Stimulated activated naive CD4-positive, alpha-beta T cell treated with Interleukin-2 at 50 U/mL for 16 hours (primary cell): ENCODE measurements at places on chromosomes 11 and 22.

DNA sequence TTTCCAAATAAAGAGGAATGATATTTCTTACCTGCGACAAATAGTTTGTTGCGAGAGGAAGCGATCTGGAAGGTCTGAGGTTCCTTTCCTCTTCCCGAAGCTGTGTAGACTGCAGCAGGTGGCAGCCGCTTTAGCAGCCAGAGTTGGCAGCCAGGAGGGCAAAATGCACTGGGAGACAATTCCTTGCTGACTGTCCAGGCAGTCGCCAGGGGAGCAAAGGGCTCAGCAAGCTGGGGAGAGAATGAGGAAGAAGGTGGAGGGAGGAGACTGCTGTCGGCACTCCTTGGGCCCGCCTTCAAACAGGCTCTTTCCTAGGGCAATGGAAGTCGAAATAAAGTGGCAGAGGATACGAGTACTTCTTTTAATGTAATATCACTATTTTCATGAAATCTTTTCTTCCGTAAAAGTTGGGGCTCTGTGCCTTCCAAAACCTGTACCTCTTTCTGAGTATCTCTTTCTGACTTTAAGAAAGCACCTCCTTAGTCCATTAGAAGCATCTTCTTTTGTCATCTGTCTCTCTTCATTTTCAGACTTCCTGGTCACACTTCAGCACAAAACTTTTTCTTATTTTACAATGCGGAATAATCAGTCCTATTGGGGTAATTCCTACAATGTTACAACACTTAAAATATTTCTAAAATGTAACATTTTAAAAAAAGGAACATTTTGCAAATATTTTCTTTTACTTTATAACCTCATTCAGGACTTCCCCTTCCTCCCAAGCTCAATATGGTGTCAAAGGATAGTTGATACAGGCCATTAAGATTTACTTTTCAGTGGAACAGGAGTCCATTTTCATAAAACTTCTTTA lies at the start of gene IL18:
IL18 (minus strand) TSS at position 220 of the 811 bp plus-strand sequence. CDS start 9,041 bp downstream, outside the sequence.
- DNase-seq = no peak

DNA sequence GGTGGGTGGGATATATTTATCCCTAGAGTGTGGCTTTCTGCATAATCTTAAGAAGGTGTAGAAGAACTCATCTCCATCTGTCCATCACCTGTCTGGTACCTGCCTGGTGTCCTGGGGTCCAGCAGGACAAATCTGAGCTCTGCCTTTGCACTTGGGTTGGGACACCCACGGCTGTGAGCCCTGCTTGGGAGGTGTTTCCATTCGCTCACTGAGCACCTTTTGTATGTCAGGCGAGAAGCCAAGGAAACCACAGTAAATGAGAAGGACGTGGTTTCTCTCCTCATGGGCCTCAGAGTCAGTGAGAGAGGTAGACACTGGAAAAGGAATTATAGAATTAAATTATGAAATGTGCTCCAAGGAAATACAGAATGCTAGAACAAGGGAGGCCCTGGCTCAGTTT lies 555.9 kb downstream of the MIAT start:
- no peak for DNase-seq

DNA sequence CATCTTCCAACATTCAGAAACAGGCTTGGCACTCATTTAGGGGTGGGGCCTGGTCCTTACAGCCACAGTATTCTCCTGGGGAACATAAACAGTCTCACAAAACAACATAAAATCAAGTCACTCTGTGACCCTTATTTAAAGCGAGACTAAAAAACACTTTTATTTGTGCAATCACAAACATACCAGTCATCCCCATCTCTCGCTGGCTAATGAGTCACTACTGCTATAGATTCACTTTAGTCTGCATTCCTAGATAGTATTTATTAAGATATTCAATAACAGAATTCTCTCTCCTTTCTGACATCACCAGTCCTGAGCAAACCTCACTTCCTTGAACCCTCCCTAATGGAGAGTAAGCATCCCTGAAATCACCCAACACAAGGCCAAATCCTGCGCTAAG lies 68.0 kb downstream of the ZBTB44 start:
- no peak for DNase-seq

DNA sequence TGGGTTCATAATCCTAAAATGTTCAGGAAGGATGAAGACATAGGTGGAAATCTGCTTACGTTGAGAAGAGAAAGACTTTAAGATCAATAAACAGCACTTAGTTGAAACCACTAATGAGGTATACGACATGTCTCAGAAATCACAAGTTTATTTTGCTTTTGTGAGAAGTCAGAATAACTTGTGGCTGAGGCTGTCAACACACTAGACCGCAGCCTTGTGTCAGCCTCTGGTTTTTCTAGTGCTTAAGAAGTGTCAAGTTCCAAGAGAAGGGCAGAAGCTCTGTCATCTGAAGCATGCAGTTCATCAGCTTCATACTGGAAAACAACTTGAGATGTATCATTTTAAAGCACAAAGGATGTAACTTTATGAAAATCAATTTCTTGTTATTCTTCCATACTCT lies 420.9 kb downstream of the METTL15 start:
- no peak for DNase-seq

- no peak for DNase-seq
These were observed 20.7 kb downstream of the RPUSD4 start for GRCh38 chr11:126190792-126191191.

GRCh38 chr11:59368238-59369022 lies 9.7 kb downstream of the OR5AN1 start:
- no peak for DNase-seq
